ENCODE measurements at places on chromosomes 3 and 15. TPM values are rescaled to one million over a fixed set of nuclear protein-coding genes. Genes with fewer than 3 reads are reported as not detected.

Gene ULK4
- total RNA-seq: 10.2 TPM

DNA sequence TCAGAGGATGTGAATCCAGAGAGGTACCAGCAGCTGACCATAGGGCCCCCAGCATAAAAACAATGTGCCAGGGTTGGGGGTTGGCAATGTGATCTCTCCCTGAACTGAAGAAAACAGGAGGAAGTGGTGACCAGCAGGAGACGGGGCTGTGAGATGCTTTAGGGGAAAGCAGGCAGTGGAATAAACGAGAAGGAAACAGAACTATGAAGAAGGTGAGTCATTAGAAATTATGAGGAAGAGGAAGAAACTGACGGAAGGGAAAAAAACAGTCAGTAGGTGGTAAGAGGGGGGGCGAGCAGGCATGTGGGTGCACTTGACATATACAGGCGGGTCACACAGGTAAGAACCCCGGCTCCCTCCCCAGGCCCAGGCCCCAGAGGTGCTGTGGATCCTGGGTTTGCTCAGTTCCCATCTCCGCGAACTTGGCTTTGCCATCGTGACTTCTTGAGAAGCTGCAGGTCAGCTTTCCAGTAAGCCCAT is 42.2 kb upstream of the B3GNT5 start:
- no peak for DNase-seq

Gene ROPN1
- total RNA-seq: not detected

DNA sequence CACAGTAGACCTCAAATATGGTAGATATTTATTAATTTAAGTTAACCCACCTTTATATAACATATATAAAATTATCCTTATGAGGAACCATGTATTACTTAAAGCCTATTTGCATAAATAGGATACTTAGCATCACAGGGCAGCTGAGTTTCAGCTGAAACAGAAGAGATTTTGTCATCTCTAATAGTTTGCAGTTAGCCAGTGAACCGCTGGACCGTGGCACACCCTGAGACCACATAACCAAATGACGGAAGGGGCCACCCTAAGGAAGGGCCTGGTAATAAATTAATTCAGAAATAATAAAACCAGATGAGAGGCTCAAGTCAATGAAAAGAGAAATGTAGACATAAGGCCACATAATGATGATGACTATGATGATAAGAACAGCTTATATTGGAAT is 107.7 kb downstream of the MYO5A start:
- DNase-seq: no peak

DNA sequence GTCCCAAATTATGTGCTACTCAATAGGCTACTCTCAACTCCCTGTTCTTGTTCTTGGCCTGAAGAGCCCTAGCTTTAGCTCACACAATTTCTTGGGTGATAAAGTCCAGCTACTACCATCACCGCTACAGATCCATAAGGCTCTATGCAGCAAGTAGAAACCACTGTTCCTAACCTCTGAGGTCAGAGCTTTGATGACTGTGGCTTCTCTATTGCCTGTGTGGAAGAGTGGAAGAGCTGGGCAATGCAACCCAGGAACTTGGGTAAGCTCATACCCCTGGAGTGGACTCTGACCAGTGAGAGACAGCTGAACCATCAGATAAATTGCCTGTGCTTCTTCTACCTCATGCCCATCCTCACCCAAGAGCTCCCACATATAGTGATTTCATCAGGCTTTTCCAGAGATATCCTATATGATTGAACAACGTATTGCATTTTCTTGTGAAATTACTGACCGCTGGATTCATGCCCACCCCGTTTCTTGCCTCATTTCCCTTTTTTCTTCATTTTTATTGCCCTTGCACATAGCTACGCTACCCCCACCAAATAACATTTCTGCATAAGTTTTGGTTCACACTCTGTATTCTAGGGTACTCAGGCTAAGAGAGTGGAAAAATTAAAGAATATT is 172.3 kb upstream of the MBNL1 start:
- DNase-seq: no peak

All from neural crest cell (in vitro differentiated cells).